Mucosa of descending colon (tissue), 3 donors: ENCODE measurements at places on chromosomes 5 and 9.
A peak's percentile ranks its signal among the peaks of the same experiment; 100 is the strongest.

- DNase-seq = no peak
Measured at GRCh38 chr5:92455011-92455410, 1071.9 kb upstream of the ARRDC3 start.

DNA sequence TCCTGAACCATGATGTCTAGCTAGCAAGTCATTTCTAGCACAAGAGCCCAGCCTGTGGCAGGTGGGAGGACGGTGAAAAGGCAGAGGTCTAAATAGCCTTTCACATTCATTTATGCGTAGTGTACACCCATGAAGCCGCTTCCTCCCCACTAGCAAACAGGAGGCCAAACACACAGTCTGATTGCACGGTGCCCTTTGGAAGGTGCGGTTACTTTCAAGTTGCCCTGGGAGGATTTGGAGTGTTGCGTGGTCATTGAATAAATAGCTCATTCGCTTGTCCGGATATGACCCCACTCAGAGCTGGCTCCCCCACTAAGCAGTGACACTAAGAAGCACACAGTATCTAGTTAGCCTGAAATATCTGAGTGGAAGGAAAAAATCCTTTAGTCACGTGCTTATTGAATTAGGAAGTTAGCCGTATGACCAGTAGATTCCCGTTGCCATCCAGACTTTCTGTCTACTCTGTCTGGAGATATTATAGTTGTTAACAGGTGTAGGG, 664 bp upstream of the ARSB start:
- peak; percentile 51 for DNase-seq

GRCh38 chr5:124628721-124629596, 117.5 kb downstream of the ZNF608 start:
- DNase-seq = no peak

DNA sequence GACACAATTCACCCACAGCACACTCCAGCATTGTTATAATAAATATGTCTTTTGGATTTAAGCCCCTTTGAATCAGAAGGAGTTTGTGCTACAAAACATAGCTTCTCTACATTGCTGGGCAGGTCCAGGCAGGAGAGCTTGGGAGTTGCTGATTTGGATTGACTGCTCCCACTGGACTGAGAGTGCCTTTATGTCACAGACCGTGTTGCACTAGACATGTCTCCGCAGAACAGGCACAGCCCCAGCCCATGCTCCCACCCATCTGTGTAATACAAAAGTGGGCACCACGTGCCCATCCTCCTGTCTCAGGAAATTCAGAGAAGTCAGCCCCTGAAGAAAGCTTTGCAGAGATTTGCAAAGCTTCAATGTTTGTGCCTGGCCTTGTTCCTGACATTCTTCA, 117.1 kb downstream of the MED10 start:
- no peak for DNase-seq

- DNase-seq = no peak
Measured at GRCh38 chr9:101201630-101202029, 173.1 kb downstream of the PLPPR1 start.

DNA sequence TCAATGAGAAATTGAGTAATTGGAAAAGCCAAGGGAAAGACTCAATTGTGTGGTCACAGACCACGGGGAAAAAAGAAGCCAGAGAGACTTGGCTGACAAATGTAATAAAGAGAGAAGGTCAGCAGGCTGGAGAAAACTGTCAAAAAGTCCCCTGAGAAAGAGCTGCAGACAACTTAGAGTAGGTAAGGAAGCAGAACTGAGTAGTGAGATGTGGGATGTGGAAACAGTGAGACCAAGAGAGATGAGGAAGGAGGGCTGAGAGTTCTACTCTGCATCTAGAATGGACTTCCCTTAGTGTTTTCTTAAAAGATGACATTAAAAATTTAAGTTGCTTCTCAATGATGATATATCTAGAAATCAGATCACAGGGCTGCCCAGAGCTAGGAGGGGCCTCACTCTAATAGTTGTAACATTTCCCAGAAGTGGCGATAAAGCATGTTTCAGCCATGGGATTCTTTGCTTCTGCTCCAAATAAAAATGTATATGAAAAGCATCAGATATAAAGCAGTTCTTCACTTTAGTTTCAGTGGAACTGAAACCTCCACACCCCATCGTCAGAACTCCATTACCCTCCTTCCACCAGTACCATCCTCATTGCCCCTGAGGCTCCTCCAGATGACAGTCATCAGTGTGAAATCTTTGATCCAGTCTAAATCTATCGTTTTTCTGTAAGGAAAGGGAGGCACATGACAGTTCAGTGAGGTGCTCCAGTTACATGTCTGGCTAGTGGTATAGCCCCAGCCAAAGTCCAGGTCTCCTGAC, 80.6 kb downstream of the SPEF2 start:
- DNase-seq = no peak

DNA sequence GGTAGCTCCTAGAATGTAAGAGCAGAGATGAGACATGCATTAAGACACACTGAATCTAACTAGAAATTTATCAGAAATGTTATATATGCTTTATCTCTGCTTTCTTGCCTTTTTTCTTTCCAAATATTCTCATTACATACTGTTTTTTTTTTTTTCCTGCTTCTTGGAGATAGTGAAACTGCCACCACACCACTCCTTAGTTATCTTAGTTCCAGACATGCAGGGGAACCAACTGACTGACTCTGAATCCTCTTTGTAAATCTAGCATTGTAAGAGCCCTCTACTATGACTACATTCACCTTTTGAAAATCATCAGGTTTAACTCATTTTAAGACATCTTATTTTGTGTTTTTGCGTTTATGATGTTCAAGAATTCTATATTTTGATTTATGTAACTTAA, 181.3 kb upstream of the ST8SIA4 start:
- no peak for DNase-seq

- DNase-seq = no peak
Measured at GRCh38 chr5:16869821-16870796, 66.0 kb downstream of the MYO10 start.

DNA sequence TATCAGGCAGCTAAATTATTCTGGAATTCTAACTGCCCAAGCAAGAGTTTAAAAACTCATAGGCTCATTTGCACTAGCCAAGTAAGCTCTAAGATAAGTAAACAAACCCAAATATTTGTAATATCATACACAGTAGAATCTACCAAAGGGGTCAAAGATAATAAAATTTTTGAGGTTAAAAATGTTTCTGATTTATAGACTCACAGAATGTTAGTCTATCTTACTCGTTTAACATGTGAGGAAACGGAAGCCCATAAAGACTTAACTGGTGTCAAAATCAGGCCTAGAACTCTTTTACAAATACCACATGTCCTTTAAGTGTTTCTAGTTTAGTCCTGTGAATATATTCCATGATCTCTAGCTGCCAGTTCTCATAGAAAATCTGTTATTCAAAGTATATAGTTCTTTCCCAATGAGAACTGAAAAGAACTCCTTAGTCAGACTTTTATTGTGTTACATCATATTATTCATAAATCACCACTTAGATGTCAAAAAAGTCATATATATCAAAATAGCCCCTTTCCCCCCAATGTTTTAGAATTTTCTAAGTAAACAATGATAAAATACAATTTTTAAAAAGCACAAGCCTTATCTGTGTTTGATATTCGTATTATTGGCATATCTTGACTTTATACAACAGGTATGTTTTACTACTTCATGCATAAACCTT, 13.9 kb downstream of the RAB14 start:
- no peak for DNase-seq

DNA sequence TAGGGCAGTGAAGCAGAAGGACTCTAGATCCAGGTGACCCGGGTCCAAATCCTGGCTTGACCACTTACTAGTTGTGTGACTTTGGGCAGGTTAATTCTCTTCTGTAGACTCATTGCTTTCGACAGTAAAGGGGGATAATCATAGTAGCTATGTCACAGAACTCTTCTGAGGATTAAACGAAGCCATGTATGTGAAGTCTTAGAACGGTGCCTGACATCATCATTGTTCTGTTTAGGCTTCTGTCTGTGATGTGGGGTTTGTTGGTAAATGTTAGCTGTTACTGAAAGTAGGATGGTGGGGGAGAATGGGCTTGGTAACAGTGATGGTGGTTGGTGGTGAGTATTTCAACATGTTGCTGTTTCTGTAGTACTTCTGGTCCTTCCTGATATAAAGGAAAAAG, 73.7 kb downstream of the MAP1B start:
- no peak for DNase-seq

DNA sequence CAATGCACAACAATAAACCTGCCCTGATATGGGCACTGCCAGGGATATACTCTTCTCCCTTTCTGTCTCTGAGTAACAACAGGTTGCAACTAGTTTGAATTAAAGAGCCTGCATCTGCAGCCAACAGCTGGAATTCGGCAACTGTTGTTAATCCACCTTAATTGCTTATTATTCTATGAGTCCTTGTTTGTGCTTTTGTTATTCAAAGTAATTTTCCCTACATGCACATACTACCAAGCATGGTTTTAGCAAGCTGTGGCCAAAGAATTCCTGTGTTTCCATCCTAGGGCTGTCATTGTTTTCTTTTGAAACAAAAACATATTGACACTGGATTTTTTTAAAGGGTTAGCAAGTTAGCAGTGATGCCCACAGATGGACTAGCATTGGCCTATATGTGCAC, 171.5 kb downstream of the EFNA5 start:
- DNase-seq = no peak

GRCh38 chr5:31771500-31771899, 132.6 kb downstream of the PDZD2 start:
- no peak for DNase-seq

DNA sequence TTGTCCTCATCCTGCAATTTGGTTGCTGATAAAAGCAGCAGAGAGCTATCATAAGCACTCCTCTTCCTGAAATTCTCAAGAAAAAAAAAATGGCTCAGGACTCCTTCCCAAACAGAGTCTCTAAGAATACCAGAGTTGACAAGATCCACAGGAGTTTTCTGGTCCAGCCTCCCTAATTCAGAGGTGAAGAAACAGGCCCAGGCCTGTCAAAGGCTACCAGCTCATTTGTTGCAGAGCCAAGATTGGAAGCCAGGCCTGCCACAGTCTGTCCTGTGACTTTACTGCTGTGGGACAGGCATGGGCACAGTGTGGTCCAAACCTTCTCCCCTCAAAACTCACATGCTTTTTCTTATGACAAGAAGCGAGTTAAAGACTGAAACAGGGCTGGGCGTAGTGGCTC, 41.5 kb downstream of the NIPSNAP3B start:
- DNase-seq = no peak

DNA sequence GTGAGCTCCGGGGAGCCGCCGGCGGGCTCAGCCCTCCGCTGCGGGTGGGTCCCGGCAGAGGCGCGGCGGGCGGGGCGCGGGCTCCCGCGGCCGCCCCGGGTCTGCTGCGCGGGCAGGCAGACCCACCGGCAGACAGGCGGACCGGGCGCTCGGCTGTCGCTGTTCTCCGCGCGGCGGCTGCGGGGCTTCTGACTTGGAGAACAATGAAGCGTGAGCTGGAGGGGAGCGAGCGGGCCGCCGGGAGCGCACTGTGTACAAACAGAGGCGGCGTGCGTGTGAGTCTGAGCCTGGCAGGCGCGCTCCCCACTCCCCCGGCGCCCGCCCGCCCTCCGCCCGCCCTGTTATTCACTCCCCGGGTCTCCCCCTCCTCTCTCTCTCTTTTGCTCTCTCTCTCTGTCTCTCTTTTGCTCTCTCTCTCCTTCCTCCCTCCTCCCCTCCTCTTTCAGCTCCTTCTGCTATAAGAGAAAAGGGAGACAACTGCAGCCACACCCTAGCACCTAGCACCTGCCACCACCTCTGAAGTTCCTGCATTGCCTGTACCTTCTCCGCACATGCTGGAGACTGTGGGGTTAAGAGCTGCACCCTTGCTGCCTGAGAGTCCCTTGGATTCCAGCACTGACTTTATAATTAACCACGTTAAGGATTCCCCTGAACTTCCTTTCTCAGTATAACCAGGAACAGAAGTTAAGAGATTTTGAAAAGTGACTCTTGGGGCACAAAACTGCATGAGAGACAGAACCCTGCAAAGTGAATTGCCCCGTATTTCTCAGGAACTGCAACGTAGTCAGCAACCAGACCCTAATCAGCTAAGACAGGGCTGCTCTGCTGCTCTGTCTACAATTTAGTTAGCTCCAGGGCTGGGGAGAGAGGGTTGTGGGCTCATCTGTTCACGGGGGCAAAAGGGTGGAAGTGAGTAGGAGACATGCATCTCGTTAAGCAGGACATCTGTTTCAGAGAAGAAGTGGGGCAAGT, at the start of gene EDIL3:
EDIL3 (minus strand) TSS at position 277 of the 972 bp plus-strand sequence. CDS start 506 bp downstream, outside the sequence.
- peak; percentile 62 for DNase-seq

DNA sequence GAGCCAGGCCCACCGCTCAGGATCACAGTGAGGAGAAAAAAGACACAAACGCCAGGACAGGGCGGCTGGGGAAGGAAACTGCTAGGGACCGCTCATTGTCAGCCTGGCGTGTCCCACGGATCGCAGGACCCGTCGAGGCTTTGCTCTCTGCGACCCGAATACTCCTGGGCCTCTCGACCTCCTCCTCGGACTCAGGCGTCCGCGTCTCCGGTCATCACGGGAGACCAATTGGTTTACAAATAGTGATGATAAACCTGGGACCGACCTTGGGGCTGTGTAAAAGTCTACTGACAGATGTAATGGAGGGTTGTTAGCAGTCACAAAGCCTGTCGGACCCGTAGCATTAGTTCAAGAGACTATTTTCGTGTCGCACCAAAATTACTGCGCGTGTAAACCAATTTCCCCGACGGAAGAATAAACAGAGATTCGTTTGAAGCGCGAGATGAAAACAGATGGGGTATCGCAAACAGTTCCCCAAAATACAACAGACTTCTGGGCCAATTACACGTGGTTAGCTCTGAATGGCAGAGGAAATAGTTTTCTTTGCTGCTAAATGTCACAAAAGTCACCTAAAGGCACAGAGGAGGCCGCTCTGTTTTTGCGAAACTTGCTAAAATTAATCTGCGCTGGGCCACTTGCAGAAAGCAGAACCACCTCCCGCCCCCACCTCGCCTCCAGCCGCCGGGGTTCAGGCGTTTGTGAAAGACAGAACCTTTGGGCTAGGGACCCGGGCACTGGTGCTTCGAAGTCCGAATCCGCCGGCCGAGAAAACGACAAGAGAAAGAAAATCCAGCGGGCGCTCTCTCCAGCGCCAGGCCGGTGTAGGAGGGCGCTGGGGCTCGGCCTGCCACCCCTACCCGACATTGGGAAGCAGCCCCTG, 67.6 kb downstream of the FOXD1 start:
- DNase-seq = no peak
